ENCODE measurements at places on chromosomes 5 and 9. TPM values are rescaled to one million over a fixed set of nuclear protein-coding genes. Genes with fewer than 3 reads are reported as not detected.

Gene RNF14
- total RNA-seq = 26.5 TPM

Gene CCDC112
- 0.66 TPM for total RNA-seq

Gene PCDHA2
- total RNA-seq = not detected

Gene IL5
- 0.39 TPM for total RNA-seq

Gene LCN2
- total RNA-seq = not detected

Gene UQCRQ
- 333 TPM for total RNA-seq

Gene SMIM33
- 0.54 TPM for total RNA-seq

Gene CCDC192
- total RNA-seq = not detected

Gene KCNV2
- not detected for total RNA-seq

Gene ACTBL2
- total RNA-seq = not detected

Gene HTR4
- not detected for total RNA-seq

Gene FLT4
- total RNA-seq = 0.32 TPM

Gene ZNF658
- 3.3 TPM for total RNA-seq

Gene CCNJL
- total RNA-seq = not detected

Gene IFNA13
- not detected for total RNA-seq

Gene CARTPT
- total RNA-seq = not detected

Gene CCNI2
- 62.0 TPM for total RNA-seq

Gene CDK9
- 111 TPM for total RNA-seq

Gene SLC36A2
- not detected for total RNA-seq

Gene LVRN
- total RNA-seq = 0.07 TPM

Gene ZDHHC11B
- total RNA-seq = not detected

Gene TEX10
- total RNA-seq = 19.2 TPM

Gene ZNF462
- total RNA-seq = 0.71 TPM

Gene PCDHB3
- not detected for total RNA-seq

Gene FOXD4
- total RNA-seq = 0.20 TPM

Gene FGF18
- 0.12 TPM for total RNA-seq

Gene CKMT2
- not detected for total RNA-seq

Gene KIF27
- 4.0 TPM for total RNA-seq

Gene SLC46A2
- total RNA-seq = not detected

Gene IFT74
- total RNA-seq = 8.6 TPM

Gene TAF1L
- not detected for total RNA-seq

Gene ATG12
- 43.4 TPM for total RNA-seq

Gene CD14
- 0.56 TPM for total RNA-seq

Gene LCN9
- not detected for total RNA-seq

Gene GFI1B
- total RNA-seq = not detected

Gene TMEM232
- total RNA-seq = 1.2 TPM

Gene SPAAR
- not detected for total RNA-seq

Gene CRB2
- not detected for total RNA-seq

Gene DOCK2
- total RNA-seq = 333 TPM

Gene FAXDC2
- total RNA-seq = not detected

Gene MEGF10
- total RNA-seq = 0.02 TPM

Gene PHYHD1
- total RNA-seq = 2.9 TPM

Gene SPAG8
- 0.96 TPM for total RNA-seq
